ENCODE measurements at places on chromosomes 7 and 10.
A peak's percentile ranks its signal among the peaks of the same experiment; 100 is the strongest.

DNA sequence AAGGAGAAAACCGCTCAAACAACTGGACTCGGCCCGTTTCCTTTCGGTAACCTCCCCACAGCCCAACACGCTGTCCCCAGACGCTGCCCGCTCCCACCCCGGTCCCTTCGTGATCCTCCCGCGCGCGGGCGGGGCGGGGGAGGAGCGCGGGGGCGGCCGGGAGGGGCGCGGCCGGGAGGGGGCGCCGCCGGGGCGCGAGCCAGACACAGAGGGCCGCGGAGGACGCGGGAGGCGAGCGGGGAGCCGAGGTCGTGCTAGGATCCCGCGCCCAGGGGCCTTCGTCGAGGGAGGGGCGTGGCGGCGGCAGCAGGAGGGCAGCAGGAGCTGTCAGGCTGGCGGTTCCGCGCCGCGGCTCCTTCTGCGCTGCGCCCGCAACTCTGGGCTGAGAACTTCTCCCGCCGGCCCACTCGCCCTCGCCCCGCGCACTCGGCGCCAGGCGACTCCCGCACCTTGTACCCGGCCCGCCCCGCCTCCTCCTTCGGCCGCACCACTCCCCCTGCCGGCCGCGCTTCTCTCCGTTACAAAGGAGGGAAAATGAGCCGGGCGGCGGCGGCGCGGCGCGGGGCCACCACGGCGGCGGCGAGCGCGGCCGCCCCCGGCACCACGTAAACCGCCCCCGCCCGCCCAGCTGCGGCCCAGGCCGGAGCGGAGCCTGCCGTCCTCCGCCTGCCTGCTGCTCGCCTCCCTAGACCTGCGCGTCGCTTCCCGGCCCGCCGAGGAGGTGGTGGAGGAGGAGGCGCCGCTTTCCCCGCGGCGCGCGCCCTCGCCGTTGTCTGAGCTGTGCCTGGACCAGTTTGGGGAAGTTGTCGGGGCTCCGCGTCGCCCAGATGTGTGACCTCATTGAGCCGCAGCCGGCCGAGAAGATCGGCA lies at the start of gene CDK14:
Gene CDK14, plus strand, starts transcription at position 521 of the 870 bp plus-strand sequence. Its CDS starts 307 bp downstream, at position 828.
- peak; percentile 78 for DNase-seq

DNA sequence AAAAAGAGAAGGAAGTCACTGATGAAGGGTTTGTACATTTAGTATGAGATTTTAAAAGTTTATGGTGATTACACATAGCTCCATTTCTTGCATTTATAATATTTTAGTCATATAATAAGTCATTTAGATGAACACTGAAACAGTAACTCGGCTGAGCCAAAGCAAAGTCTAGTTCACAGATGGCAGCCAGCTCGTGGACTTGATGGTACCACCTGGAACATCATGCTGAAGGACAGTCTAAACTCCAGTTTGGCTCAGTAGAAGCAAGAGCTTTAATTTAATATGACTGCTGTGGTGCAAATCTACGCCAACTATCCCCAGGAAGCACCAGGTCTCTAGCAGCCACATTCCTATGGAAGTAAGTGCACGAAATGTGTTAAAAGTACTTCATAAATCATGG lies 16.4 kb downstream of the SRI start:
- DNase-seq = no peak

- no peak for DNase-seq
These were observed 139.6 kb downstream of the CDH23 start for GRCh38 chr10:71536332-71536731.

DNA sequence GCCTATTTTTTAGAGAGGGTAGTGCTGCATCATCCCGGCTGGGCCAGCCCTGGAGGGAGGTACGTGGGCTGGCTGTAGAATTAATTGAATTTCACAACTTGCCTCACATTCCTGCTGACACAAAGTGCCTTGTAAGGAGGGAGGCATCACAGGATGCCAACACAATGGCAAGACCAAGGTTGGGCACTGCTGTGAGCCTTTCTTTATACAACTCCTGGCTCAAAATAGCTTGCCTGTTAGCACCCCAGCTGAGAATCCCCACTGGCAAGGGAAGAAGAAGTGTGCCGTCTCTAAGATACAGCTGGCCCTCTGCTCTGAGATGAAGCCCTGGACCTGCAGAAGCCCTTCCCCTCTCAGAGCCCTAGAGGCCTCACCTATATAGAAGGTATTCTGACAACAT lies 873.9 kb downstream of the GRID1 start:
- DNase-seq = no peak

- DNase-seq = no peak
These were observed 67.5 kb downstream of the STRA8 start for GRCh38 chr7:135300913-135301765.

GRCh38 chr7:145645135-145645515 lies 471.5 kb upstream of the CNTNAP2 start:
- no peak for DNase-seq

DNA sequence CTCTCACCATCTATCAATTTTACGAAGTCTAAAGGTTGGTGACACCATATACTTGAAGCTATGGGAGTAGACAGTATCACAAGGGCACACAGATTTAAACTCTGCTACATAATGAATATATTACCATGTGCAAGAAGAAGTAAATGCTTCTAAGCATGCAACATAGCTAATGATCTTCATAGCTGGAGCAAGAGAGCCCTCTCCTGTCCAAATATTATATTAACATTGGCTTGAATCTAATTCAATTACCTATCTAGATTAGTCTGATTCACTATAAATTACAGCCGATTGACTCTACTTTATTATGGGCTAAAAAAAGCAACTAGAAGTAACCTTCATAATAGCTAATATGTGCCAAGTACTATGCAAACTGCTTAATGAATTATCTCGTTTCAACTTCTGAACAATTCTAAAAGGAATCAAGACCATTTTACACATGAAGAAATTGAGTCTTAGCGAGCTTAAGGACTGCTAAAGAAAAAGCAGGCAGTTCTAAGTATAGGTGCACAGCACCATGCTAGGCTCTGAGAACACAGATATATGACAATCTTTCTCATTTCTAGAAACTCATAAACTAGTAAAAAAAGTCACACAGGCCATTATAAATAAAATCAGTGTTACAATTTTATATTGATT lies 21.9 kb downstream of the FRA10AC1 start:
- no peak for DNase-seq

GRCh38 chr10:80405035-80405434 lies 3.3 kb upstream of the PRXL2A start:
- DNase-seq = no peak

DNA sequence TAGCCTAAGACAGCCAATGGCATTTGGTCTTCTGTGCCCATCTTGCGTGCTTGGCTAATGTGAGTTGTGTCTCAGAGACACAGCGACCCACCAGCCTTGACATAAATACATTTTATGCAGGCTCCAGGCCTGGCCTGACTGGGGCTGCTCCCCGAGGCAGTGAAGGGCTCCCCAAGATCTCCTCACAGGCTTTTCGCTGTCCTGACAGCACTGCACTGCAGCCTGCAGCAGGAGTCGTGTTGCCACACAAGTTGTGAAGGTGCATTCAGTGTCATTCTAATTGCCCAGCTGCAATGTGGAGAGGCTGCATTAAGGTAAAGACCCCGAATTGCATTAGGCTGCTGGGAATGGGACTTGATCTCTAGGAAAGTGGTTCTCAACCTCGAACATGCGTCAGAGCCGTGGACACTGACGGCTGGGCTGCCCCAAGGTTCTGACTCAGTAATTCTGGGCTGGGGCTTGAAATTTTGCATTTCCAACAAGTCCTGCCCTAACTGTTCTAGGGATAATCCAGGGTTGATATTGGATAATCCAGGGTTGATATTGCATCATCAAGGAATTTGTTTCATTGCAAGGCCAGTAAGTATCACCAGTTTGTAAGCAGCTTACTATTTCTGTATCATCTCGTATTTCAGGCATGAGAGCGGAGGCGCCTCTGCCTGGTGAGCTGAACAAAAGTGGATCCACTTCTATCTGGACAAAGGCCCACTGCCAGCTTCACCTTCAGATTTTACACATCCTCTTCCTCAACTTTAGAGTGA lies 108.7 kb upstream of the INSIG1 start:
- DNase-seq = no peak

GRCh38 chr7:7369134-7369533 lies 166.5 kb downstream of the COL28A1 start:
- no peak for DNase-seq
